ENCODE measurements at places on chromosomes 3 and 15.

GRCh38 chr3:138460536-138461205 is 26.3 kb downstream of the ESYT3 start:
- DNase-seq, result no peak

DNA sequence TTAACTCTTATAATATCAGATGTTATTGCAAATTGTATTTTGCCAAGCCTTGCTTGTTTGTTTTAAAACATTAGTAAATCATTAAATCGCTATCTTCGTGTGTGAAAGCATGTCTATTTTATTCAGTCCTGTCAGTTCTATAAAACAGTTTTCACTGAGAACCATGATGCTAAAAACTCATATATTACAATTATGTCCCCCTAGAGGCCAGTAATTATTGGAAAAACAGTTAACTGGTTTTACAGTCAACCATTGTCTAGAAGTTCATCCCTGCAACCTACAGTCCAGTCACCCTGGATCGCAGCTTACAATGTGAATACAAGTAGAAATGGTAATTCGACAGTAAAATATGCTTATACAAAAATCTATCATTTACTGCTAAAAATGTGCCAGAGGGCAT is 311.5 kb upstream of the ROBO2 start:
- no peak for DNase-seq

- DNase-seq, result no peak
Observed at GRCh38 chr3:159934216-159934615, 54.4 kb upstream of the IL12A start.

GRCh38 chr3:126646674-126647073 is 8.2 kb downstream of the TXNRD3 start:
- DNase-seq, result no peak

- DNase-seq, result no peak
Observed at GRCh38 chr3:143955113-143955512, 16.5 kb upstream of the DIPK2A start.
